AML-193 (cell line): ENCODE measurements at places on chromosomes 16 and 17.

DNA sequence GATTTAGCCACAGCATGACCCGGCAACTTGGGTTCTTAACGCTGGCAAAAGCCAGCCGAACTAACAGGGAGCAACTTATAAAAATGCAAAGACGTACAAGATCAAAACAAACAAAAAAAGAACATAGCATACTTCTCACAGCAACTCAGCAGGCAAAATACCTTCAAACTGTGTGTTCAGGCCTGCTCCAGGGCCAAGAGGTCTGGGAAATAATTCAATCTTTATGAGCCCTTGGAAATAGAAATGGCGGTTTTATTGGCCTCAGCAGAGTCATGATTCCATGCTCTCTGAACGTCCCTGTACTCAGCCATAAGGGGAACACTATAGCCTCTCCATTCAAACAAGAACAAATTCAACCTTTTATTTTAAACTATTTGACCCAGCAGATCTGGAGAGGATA lies 101.3 kb upstream of the C17orf78 start:
- no peak for DNase-seq

DNA sequence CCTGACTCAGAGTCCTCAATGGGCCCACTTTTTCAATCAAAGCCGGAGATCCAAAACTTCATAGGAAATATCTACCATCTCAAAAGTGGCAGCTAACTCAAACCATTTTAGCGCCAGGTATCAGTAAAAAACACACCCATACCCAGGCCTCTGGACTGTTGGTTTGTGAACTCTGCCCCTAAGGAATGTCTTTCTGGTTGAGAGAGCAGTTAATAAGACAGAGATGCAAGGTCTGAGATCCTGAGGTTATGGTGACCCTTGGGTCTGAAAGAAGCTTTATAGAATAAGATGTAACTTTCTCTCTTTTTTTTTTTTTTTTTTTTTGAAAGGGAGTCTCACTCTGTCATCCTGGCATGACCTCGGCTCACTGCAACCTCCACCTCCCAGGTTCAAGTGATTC lies 350.5 kb downstream of the SOX9 start:
- DNase-seq: no peak

DNA sequence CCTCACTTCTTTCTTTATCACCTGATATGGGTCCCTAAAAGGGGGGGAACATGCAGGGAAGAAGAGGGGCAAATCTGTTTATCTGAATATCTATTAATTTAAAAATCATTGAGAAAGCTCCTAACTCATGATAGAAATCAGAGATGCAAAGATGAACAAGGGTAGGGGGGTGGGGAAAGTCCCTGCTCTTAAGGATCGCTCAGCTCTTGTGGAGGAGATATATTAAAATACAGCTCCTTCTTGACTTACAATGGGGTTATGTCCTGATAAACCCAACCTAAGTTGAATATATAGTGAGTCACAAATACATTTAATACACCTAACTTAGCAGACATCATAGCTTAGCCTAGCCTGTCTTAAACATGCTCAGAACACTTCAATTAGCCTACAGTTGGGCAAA lies 237.5 kb downstream of the MAF start:
- DNase-seq: no peak

DNA sequence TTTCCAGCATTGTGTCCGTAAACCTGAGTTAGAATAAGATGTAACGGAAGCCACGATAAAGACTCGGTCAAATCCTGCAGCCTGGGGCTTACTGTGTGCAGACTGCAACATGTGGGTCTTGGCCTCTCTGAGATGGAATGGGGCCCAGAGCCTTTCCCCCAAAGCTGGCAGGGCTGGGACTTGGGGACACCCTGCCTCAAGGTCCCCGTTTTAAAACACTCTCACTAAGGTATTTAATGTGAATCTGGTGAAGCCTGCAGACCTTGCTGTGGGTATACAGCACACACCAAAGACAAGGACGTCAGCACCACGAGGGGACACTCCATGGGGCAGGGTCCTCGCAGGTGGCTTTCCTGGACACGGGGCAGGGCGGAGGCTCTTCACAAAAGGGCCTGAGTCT lies 2.1 kb downstream of the NDUFAF8 start:
- no peak for DNase-seq

DNA sequence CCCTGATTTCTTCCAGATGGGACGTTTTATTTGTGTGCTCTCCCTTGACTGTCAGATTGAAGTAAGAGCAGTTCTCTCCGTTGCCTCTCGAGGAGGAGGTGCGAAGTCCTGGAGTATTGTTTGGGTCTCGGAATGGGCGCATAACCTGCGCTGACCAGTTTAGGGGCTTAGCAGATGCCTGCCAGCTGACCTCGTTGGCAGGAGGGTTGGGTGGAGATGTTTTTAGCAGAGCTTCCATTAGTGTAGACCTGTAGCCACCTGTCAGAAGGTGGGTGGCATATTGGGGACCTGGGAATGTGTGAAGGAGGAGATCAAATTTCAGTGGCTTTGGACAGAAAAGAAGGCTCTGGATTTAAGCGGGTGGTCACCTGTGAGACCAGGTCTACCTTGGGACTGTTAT lies 3.6 kb downstream of the RASD1 start:
- no peak for DNase-seq

GRCh38 chr16:87464691-87465300 lies 28.0 kb downstream of the ZCCHC14 start:
- peak; percentile 16 for DNase-seq
